ENCODE measurements at places on chromosomes 2 and 18. TPM values are rescaled to one million over a fixed set of nuclear protein-coding genes. Genes with fewer than 3 reads are reported as not detected.
A peak's percentile ranks its signal among the peaks of the same experiment; 100 is the strongest.

Gene CRYGC
- not detected for total RNA-seq

Gene CCDC142
- total RNA-seq: 15.0 TPM

Gene ILKAP
- total RNA-seq: 53.4 TPM

Gene ACVR1C
- total RNA-seq: 1.2 TPM

Gene BCL11A
- total RNA-seq: 0.71 TPM

Gene ENOSF1
- total RNA-seq: 90.0 TPM

Gene ELP2
- total RNA-seq: 109 TPM

Gene ZNF396
- total RNA-seq: 1.3 TPM

Gene C2orf66
- not detected for total RNA-seq

Gene MFF
- 68.2 TPM for total RNA-seq

Gene PIGN
- total RNA-seq: 12.2 TPM

Gene KCNK3
- 0.71 TPM for total RNA-seq

Gene ARHGAP15
- total RNA-seq: 0.42 TPM

- DNase-seq: no peak
Observed at GRCh38 chr2:234136461-234136860, 86.0 kb downstream of the SPP2 start.

DNA sequence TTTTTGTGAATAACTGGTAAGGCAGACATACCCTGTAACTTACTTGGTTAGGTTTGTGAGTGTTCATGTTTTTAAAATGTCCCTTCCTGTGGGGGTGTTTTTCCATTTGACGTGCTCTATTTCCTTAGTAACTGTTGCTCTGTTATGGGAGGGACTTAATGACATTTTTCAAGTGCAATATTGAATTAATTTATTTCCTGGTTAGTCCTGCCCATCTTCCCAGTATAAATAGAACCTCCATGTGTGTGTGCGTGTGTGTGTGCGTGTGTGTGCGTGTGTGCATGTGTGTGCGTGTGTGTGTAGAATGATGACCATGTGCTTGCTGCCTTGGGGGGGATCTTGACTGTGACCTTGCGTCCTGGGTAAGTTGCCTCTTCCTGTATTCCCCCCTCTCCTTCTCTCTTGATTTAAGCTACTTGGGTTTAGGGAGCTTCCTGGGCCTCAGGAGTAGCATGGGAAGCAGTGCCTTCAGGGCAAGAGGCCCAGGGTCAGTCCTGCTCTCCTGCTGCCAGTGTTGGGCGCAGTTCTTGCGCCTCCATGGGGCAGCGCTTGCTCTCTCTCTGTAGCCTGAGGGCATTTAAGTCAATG lies 163.9 kb downstream of the LDLRAD4 start:
- DNase-seq: no peak

- no peak for DNase-seq
Observed at GRCh38 chr2:103921161-103921560, 932.8 kb upstream of the POU3F3 start.

- no peak for DNase-seq
Observed at GRCh38 chr2:46556681-46557289, 77.4 kb downstream of the TMEM247 start.

DNA sequence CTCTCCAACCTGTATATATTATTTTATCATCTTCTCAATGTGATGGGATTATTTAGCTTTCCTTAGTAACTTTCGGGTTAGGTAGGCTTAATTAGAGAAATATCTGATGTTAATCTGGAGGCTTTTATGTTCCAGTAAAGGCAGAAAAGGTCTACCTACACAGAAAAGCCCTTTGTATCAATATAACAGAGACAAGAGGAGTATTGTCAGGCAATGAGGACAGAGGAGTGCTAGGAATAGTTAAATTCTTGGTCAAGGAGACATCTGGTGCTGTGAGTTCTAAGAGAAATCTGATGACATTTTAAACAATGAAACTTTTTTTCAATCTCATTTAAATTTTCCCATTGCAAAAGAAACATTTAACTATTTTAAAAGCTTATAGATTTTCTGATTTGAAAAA lies 36.1 kb downstream of the DPP4 start:
- DNase-seq: no peak

GRCh38 chr2:96681540-96681939 lies 39.0 kb downstream of the FER1L5 start:
- no peak for DNase-seq

DNA sequence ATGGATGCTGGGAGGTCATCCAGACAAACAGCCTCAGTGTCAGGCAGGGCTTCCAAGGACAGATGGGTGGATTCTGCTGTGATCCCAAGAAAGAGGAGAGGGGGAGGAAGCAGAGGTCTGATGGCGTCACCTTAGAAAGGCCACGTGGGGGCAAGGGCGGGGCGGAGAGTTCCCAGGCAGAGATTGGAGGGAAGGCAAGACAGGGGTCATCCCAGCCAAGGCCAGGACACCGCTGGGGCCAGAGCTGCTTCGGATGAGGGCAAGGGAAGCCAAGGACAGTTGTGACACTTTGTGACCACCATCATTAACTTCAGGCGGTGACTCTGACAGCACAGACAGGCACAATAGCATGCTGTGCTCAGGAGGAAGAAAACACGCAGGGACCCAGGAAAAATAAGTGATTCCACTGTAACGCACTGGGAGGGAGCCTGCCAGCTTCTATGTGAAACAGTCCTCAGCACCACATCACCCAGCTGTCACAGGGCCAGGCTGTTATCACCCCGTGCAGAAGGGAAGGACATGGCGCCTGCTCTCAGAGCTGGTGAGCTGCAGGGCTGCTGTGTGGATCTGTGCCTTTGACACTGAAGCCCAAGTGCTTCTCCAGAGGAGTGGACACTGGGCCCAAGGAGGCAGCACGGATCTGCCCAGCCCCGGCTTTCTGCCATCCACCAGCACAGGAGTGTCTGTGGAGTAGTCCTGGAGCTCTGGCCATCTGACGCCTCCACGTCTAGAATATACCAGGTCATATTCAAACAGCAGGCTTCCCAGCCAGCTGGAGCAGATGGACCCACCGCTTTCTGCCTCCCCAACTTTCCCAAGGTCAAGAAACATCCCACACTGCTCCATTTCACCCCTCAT lies 204.1 kb downstream of the NDUFA10 start:
- no peak for DNase-seq

GRCh38 chr2:73823916-73824523 lies 4.7 kb upstream of the STAMBP start:
- peak; percentile 69 for DNase-seq

DNA sequence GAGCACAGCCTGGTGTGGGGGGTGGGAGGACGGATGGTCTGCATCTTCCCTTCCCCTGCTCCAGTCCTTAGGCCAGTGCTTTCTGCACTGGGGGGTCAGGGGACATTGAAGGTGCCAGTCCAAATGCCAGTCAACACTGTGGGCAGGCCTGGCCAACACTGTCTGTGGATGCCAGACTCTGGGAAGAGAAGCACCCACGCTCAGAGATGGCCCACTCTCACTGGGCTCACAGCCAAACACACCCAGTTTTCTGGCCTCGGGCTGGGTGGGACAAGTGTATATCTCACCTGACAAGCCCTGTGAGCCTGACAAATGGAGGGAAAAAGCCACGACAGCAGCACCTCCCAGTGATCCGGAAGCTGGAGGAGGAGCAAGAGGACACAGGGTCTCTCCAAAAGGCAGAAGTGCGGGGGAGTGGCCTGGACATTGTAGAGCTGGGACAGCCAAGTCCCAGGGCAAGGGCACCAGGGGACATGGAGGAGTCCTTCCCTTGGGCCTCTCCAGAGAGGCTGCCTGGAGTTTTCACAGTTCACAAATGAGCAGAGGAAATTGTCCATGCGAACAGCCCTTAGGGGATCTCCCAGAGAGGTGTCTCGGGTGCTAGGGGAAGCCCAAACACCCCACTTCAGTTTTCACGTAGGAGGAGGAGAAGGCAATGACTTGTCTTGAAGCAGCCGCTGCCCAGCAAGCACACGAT lies 79.3 kb downstream of the SDC1 start:
- DNase-seq: no peak

GRCh38 chr18:62486290-62486964 lies 36.4 kb upstream of the ZCCHC2 start:
- peak; percentile 94 for DNase-seq

GRCh38 chr18:74457043-74457724 lies at the start of gene DIPK1C:
DIPK1C (minus strand) TSS chr18:74457308; CDS start chr18:74457259, 49 bp downstream.
- no peak for DNase-seq

DNA sequence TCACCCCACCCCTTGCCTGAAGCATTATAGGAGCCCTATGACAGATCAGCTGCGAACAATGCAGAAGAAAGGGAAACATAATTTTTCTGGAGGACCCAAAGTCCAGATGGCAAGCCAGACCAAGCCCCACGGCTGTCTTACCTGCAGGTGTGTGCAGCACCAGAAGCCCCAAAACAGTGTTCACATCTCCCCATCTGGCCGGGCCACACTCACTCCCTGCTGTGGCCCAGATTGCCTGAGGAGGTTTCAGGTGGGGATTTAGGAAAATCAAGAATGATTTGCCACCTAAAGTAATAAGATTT lies 11.7 kb upstream of the STK17B start:
- DNase-seq: no peak

- peak; percentile 82 for DNase-seq
Observed at GRCh38 chr2:38947241-38948239, 57.9 kb downstream of the ARHGEF33 start.

- no peak for DNase-seq
Observed at GRCh38 chr2:78768016-78768415, 257.5 kb upstream of the REG3G start.

- no peak for DNase-seq
Observed at GRCh38 chr18:56413862-56414261, 224.5 kb downstream of the TXNL1 start.

DNA sequence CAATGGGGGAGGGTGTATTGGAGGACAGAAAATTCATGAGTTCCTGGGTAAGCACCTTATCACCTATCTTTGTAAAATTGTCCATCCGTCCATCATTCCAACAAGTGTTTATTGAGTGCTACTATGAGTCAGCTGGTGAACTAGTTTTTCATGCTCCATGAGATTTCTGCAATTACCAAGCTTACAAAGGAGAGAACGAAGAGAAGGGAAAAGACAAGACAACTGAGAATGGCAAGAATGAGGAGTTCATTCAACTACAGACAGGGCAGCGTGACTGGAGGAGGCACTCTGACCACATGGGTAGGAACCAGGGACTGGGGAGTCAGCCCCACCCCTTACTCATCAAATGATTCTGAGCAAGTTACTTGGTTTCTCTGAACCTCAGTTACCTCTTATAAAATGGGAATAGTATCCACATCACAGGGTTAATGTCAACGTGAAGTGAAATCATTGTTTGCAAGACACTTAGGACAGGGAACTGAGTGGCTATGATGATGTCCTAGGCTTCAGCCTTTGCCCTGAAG lies 18.6 kb upstream of the TXNDC2 start:
- DNase-seq: no peak

DNA sequence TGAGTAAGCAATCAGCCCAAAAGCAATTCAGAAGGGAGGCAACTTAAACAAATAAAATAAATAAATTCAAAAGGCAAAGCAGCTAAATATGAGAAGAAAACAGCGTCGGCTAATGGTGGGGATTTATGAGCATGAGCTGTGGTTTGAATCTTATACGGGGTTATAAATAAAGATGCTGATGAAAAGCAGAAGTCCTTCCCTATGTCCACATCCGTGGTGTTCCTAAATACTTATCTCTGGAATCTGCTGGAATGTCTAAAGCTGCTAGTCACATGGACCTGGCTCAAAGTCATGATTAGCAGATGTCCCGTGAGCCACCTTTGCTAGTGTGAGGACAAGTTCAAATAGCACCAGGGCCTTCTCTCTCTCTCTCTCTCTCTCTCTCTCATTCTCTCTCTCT lies 33.8 kb downstream of the SMIM21 start:
- no peak for DNase-seq

- DNase-seq: no peak
Observed at GRCh38 chr2:220353897-220354296, 726.5 kb downstream of the SLC4A3 start.

DNA sequence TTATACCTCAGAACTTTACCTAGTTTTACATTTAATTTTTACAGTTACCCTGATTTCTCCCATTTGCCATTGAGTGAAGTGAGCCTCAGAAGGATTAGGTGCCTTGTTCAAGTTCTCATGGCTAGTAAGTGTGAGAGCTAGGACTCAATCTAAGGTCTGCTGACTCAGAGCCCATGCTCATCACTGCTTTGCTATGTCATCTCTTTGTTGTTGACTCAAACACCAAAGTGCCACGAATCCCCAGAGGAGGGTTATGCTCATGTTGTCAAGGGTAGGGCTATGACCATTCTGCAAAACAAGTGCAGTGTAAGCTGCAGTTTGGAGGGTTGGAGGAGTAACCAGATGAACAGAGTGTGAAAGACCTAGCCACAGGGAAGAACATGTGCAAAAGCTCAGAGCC lies 185.4 kb upstream of the SKOR2 start:
- DNase-seq: no peak
